ENCODE measurements at places on chromosomes 6 and 20.

GRCh38 chr20:22473293-22473692, 111.1 kb downstream of the FOXA2 start:
- DNase-seq, result no peak

- no peak for DNase-seq
Observed at GRCh38 chr6:54681987-54682386, 164.6 kb upstream of the FAM83B start.

GRCh38 chr20:19775353-19776253, 17.5 kb downstream of the RIN2 start:
- DNase-seq, result no peak

GRCh38 chr6:71157345-71157744, 131.3 kb upstream of the OGFRL1 start:
- DNase-seq, result no peak

DNA sequence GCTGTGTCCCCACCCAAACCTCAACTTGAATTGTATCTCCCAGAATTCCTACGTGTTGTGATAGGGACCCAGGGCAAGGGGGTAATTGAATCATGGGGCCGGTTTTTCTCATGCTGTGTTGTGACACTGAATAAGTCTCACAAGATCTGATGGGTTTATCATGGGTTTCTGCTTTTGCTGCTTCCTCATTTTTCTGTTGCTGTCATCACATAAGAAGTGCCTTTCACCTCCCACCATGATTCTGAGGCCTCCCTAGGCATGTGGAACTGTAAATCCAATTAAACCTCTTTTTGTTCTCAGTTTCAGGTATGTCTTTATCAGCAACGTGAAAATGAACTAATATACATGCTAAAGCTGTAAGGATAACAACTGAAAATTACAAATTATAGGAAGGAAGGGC, 88.3 kb downstream of the CDYL start:
- DNase-seq, result no peak

DNA sequence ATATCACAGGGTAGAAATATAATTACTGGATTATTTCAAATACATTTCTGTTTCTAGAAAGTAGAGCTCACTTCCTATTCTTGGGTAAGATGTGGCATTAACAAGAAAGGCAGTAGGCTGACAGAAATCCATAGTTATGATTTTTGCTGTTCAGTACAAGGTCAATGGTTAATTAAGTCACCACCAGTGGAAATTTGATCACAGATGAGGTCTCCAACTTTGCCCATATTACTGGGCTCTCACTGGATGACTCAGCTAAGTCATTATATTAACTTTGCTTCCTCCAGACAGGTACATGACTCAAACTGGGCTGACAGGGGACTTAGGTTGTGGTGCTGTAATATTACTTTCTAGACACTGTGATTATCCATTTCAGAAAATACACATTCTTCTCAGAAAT, 212.4 kb downstream of the GRIK2 start:
- no peak for DNase-seq

- no peak for DNase-seq
Observed at GRCh38 chr20:61118429-61119224, 133.4 kb upstream of the CDH4 start.
